ENCODE measurements at places on chromosomes 13 and 19. TPM values are rescaled to one million over a fixed set of nuclear protein-coding genes. Genes with fewer than 3 reads are reported as not detected.

The ZNF534 gene
- not detected for total RNA-seq

The TMPRSS9 gene
- not detected for total RNA-seq

The APOE gene
- 16.4 TPM for total RNA-seq

The ZNF554 gene
- 1.2 TPM for total RNA-seq

The KLK15 gene
- total RNA-seq, result not detected

The RNF17 gene
- not detected for total RNA-seq

The IZUMO2 gene
- not detected for total RNA-seq

The CDX2 gene
- 1.5 TPM for total RNA-seq

The CEBPA gene
- 7.5 TPM for total RNA-seq

The ZNF583 gene
- total RNA-seq, result 2.5 TPM

The ZNF547 gene
- 1.1 TPM for total RNA-seq

The ATP8B3 gene
- 2.9 TPM for total RNA-seq

The KIR2DL4 gene
- not detected for total RNA-seq

The PLK5 gene
- total RNA-seq, result not detected

The CLEC17A gene
- not detected for total RNA-seq

The KLHL1 gene
- not detected for total RNA-seq

The CEACAM19 gene
- total RNA-seq, result 9.3 TPM

The SWSAP1 gene
- total RNA-seq, result 2.3 TPM

The FAM124A gene
- 2.6 TPM for total RNA-seq

The SIGLEC5 gene
- total RNA-seq, result not detected

The PABPC3 gene
- total RNA-seq, result 0.12 TPM

The ZNF136 gene
- total RNA-seq, result 1.3 TPM

The COQ8B gene
- 64.1 TPM for total RNA-seq

The ACER1 gene
- not detected for total RNA-seq
